Aorta (tissue), 5 donors: ENCODE measurements at places on chromosomes 13 and 19. TPM values are rescaled to one million over a fixed set of nuclear protein-coding genes. Genes with fewer than 3 reads are reported as not detected.

DNA sequence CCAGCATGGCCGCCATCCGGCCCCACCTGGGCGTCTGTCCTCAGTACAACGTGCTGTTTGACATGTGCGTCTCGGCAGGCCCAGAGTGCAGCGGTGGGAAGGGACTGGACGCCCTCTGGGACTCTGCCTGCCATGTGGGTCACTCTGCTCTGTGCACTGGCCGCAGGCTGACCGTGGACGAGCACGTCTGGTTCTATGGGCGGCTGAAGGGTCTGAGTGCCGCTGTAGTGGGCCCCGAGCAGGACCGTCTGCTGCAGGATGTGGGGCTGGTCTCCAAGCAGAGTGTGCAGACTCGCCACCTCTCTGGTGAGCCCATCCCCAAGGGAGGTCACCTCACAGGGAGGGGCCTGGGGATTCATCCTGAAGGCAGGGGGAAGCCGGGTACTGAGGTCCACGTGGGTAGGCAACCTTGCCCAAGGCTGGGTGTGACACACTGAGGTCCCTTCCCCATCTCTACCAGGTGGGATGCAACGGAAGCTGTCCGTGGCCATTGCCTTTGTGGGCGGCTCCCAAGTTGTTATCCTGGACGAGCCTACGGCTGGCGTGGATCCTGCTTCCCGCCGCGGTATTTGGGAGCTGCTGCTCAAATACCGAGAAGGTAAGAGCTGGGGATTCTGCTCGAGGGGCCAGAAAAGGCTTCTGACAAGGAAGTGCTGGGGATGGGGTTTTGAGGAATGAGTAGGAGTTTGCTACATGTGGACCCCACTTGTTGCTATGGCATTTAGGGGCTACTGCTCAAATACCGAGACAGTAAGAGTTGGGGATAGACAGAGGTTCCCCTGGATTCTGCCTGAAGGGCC lies 11.3 kb downstream of the ABCA7 start:
- DNase-seq, result peak; percentile 70

The KCNN1 gene
- 0.13 TPM for total RNA-seq

The ZNF835 gene
- 2.5 TPM for total RNA-seq

- DNase-seq, result no peak
These were observed 27.1 kb upstream of the MTUS2 start for GRCh38 chr13:28792992-28793391.

The NPAS1 gene
- total RNA-seq, result 1.0 TPM

The PSG5 gene
- not detected for total RNA-seq

- DNase-seq, result no peak
These were observed 1.6 kb downstream of the ZNF415 start for GRCh38 chr19:53131085-53131590.

DNA sequence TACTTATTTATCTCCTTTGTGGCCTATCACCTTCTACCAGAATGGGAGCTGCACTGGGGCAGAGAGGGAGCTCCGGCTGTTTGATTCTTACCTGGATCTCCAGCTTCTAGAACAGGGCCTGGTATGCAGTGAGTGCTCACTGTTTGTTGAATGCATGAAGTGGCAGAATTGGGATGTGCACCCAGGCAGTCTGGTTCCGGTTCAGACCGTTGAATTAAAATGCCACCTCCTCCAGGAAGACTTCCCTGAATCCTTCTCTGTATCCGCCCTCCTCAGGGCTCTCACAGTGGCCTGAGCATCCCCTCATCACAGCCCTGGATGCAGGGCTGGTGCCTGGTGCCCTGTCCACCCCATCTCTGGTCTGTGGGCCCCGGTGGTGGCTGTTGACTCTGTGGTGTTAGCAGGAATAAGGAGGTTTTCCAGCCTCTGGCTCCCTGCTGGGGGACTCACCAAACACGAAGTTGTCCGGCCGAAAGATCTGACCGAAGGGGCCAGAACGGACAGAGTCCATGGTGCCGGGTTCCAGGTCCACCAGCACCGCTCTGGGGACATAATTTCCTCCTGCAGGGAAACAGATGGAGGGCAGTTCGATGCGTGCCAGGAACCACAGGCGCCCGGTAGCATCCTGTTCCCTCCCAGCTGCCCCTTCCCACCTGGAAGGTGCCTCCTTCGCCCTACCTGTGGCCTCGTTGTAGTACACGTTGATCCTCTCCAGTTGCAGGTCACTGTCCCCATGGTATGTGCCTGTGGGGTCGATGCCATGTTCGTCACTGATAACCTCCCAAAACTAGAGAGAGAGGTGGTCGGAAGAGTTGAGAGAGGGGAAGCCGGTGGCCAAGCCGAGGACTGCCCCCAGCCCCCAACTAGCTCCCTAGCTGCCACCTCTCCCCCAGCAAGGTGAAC lies 1.0 kb downstream of the TUBB4A start:
- no peak for DNase-seq
